ENCODE measurements at places on chromosomes 2 and 18. TPM values are rescaled to one million over a fixed set of nuclear protein-coding genes. Genes with fewer than 3 reads are reported as not detected.

GRCh38 chr2:152132306-152132705 lies 33.5 kb upstream of the CACNB4 start:
- no peak for DNase-seq

DNA sequence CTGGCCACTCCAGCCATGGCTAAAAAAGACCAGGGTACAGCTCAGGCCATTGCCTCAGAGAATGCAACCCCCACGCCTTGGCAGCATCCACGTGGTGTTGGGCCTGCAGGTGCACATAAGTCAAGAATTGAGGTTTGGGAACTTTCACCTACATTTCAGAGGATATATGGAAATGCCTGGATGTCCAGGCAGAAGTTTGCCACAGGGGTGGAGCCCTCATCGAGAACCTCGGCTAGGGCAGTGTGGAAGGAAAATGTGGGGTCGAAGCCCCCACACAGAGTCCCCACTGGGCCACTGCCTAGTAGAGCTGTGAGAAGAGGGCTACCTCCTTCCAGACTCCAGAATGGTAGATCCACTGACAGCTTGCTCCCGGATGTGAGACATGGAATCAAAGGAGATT lies 477.3 kb downstream of the LPIN1 start:
- no peak for DNase-seq

- DNase-seq: no peak
These were observed 36.0 kb downstream of the PAIP2B start for GRCh38 chr2:71190656-71191569.

CNRIP1 gene
- 1.2 TPM for total RNA-seq

GRCh38 chr2:143705108-143705707 lies 576.0 kb downstream of the ARHGAP15 start:
- no peak for DNase-seq

ACOXL gene
- total RNA-seq: 0.31 TPM

- no peak for DNase-seq
These were observed 299.4 kb downstream of the ZNF521 start for GRCh38 chr18:25052511-25052921.

CELF4 gene
- total RNA-seq: 3.0 TPM

DNA sequence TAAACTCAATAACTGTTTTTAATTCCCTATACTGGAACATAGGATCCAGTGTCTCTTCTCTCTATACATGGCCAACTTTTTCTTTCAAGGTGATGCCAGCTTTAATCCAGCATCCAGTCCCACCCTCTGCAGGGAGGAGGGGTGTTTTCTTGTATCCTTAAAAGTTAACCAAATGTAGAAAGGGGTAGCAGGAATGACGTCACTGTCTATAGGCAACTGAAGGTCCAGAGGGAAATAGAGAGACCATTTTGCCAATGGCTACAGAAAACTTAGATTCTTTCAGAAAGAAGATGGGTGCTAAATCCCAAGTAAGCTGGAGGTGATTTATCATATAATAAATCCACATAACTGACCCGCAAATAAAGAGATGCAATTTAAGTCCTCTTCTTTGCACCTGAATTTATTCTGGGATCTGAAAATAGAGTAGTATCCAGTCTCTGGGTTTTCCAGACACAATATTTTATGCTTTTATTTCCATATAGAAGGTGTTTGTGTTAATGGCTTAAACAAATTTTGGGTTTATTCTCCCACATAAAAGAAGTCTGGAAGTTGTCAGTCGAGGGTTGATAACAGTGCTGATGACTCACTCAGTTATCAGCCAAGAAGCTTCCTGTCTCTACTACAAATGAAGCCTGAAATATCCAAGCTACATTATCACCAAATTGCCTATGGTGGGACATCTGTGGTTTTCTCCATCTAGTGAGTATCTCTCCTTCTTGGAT lies 5.7 kb upstream of the DNER start:
- DNase-seq: no peak

GRCh38 chr18:6576718-6577375 lies 152.7 kb upstream of the ARHGAP28 start:
- DNase-seq: no peak

PLCD4 gene
- not detected for total RNA-seq

POTEJ gene
- not detected for total RNA-seq
